ENCODE measurements at places on chromosomes 4 and X. TPM values are rescaled to one million over a fixed set of nuclear protein-coding genes. Genes with fewer than 3 reads are reported as not detected.

The SLC25A31 gene
- not detected for total RNA-seq

The SSR4 gene
- 86.6 TPM for total RNA-seq

The LIMCH1 gene
- total RNA-seq: 182 TPM

The UCHL1 gene
- total RNA-seq: 53.7 TPM

The CTAG1B gene
- not detected for total RNA-seq

The VCX3A gene
- not detected for total RNA-seq

The KCTD8 gene
- total RNA-seq: 1.4 TPM

The ARHGEF38 gene
- total RNA-seq: not detected

The FREM3 gene
- not detected for total RNA-seq

The KLHL2 gene
- total RNA-seq: 3.6 TPM

The TLR6 gene
- total RNA-seq: 1.2 TPM

The MAGEC1 gene
- total RNA-seq: not detected

The MXRA5 gene
- 2.1 TPM for total RNA-seq

GRCh38 chr4:3361406-3361805, 68.6 kb downstream of the RGS12 start:
- DNase-seq: no peak

GRCh38 chrX:122187069-122187713, 996.9 kb upstream of the GRIA3 start:
- DNase-seq: no peak

- DNase-seq: no peak
Measured at GRCh38 chr4:89404530-89404929, 96.9 kb upstream of the GPRIN3 start.

DNA sequence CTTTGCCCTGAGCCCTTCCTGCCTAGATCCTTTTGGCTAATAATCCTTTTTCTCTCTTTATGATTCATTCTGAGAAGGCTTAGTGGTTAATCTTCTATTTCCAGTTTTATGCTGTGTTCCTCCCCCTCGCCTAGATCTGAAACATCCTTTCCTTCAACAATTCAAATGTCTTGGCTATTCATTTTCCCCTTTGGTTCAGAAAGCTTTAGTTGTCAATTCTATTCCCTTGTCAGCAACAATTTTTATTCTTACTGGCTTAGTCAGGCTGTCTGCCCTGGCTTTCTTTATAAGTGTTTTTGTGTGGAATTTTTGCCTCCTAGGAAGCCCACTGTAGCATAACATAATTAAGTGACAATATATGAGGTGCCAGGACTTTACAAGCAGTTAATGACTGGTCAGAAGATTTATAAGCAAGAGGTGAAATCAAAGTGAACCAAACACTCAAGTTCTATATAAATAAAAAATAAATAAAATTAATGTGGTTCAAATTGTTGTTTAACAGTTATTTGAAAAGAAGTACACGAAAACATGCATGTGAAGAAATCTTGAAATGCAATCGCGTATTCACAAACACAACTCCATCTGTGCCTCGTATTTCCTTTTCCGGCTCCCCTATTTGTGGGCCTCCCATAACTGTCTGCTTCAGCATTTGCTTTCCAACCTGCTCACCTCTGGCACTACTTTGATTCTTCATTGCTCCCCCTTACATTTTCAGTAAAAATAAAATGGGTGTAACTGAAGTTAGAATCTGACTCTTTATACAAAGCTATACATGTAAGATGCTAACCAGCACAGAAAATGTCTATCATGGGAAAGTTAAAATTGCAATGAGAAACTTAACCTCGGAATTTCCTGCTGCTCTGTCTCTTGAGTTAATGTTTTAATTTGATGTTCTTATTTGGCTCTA, 235.4 kb downstream of the SPRY1 start:
- DNase-seq: no peak

GRCh38 chr4:114417214-114417613, 181.4 kb upstream of the UGT8 start:
- no peak for DNase-seq

- no peak for DNase-seq
Measured at GRCh38 chr4:174707051-174707676, 121.9 kb downstream of the GLRA3 start.

GRCh38 chrX:155188786-155189185, 27.5 kb upstream of the VBP1 start:
- no peak for DNase-seq

DNA sequence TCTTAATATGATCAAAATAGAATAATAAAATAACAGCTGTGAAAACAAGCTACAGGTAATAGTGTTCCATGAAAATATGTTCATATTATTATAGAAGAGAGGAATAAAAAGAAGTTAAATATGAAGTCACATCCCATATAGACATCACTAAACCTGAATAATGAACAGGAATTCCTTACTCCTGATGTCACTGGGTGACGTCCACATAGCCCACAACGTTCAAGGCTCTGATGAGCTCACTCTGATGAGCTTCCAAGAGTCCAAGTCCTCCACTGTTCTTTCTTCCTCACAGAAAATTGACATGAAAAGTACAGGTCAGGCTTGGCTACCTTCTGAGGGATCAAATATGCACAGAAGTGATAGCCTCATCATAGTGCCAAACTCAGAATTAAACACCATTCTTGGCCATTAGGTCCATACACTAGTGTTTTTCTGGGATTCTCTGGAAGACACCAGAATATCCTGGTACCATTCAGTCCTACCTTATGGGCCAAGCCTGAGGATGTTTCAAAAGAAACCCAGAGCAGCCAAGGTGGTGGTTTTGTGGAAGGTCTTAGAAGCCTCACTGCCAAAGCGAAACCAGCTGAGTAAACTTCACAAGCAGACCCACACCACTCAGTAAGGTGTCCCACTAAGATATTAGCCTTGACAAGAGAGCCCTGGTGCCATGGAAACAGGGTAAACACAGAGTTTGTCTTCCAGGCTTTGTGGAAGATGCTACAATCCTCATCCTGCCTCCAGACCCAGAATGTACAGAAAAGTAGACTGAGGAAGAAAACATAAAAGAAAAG, 138.4 kb upstream of the HHIP start:
- no peak for DNase-seq

- DNase-seq: no peak
Measured at GRCh38 chr4:134888156-134888555, 686.6 kb upstream of the PABPC4L start.

GRCh38 chrX:10518073-10518472, 102.3 kb downstream of the MID1 start:
- DNase-seq: no peak

- no peak for DNase-seq
Measured at GRCh38 chr4:34628471-34628870, 1615.8 kb downstream of the ARAP2 start.

GRCh38 chr4:89617317-89617716, 219.6 kb downstream of the SNCA start:
- DNase-seq: no peak

- DNase-seq: no peak
Measured at GRCh38 chr4:94216394-94216793, 8.7 kb downstream of the SMARCAD1 start.

- no peak for DNase-seq
Measured at GRCh38 chr4:142291299-142292050, 554.6 kb downstream of the INPP4B start.

DNA sequence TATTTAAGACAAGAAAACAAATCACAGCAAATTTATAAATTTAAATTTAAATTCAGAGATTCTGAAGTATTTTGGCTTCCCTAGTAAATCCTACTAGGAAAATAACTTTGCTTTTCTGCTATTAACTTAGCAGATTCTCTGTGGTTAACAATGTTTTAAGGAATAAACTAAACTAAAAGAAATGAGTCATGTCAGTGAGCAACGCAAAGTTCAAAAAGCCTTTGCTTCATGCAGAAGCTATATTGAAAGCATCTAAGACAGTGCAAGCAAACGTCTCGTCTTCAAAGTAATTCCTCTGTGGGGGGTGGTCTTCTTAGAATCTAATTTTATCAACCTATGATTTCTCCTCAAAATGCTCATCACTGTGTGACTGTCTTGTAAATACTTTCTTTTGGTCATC, 30.1 kb downstream of the GABRB1 start:
- no peak for DNase-seq

GRCh38 chr4:76306882-76307659, 538 bp downstream of the STBD1 start:
- DNase-seq: peak; percentile 71

- DNase-seq: no peak
Measured at GRCh38 chrX:78800694-78801093, 53.2 kb downstream of the LPAR4 start.

- DNase-seq: no peak
Measured at GRCh38 chrX:120740072-120740471, 110.2 kb upstream of the C1GALT1C1 start.

DNA sequence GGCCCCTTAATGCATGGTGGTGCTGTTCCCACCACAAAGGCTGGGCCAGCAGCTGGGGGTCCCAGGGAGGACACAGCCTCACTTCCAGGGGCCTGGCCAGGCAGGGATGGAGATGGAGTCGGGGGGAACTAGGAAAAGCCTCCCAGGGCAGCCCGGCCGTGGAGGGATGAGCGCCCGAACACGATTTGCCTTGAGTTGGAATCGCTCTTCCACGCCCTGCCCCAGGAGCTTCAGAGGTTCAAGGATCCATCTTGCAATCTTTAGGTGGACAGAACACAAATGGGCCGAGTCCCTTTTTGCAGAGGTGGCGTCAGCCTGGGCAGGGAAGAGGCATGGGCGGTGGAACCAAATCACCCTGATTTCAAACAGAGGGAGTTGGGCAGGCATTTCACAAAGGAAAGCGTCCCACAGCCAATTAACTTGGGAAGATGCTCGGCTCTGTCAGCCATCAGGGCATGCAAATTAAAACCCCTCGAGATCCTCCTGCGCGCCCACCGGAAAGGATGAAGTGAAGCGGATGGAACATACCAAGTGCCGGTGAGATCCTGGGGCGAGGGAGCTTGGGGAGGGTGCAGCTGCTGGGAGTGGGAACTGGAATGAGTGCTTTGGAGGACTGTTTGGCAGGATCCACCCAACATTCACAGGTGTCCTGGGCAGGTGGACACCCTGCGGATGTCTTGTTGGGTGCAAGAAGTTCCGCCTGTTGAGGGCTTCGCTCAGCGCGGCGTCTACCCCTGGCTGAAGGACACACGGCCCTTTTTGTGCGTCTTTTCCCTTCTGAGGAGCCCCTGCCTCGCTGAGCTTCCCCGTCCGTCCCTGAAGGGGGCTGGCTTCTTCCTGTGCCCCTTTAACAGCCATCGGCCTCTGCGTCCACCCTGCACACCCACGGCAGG, 75.7 kb downstream of the HTRA3 start:
- DNase-seq: no peak

- DNase-seq: no peak
Measured at GRCh38 chrX:55777596-55777995, 60.0 kb downstream of the RRAGB start.

GRCh38 chrX:1385253-1386223, 6.4 kb downstream of the SLC25A6 start:
- peak; percentile 49 for DNase-seq

DNA sequence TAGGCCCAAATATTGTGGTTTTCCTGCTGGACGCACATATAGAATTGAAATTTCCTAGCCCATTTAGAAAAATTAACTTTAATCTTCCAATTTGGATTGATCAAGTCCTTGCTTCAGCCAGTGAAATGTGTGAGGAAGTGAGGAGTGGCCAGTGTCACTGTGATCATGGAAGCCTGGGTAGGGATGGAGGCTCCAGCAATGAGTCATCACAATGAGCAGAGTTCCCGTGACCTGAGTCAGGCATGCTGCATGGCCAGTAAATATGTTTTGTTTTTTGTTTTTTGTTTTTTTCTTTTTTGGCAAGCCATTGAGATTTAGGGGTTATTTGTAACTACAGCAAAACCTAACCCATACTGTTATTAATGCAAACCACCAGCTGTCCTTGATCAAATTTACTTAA, 52.1 kb downstream of the IDS start:
- DNase-seq: no peak

DNA sequence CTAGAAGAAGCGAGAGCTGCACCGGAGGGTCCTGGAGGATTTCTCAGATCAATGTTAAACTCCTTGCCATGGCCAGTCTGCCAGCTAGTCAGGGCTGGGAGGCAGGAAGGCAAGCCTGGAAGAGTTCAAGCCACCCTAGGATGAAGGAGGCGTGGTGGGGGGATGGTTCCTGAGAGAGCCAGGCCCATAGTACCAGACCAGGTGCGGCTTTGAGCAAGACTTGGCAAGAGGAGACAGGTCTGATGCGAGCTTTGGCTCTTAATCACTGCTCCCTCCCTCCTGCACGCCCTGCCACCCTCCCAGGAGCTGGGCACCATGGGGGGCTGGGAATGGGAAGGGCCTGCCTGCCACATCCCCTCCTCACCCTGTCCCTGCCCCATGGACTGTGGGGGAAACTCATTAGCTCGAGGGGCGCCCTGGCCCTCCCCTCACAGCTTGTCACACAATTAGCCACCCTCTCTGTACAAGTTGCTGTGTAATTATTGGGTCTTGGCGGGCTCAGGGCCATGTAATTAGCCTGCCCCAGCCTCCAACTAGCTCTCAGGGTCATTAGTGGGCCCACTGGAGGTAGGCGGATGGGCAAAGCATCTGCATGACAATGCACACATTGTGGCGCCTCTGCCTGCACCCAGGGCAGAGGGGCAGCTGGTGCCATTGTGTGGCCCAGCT, 50.3 kb downstream of the EFNB1 start:
- no peak for DNase-seq

DNA sequence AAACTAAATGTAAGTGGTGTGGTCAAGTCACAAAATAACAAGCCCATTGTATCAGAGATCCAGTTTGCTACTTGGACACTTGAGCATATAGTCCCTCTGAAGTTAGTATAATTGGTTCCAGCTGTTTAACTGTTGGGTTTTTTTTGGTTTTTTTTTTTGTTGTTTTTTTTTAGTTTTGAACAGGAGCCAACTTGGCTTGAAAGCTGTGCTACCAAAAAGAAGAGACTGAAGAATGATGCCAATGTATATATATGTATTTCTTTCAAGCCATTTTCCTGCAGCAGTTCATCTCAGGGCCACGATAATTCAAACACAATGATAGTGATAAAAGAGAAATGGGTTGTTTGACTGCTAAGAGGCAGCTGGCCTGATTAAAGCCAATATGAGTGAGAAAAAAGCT, 138.3 kb downstream of the PCDH18 start:
- DNase-seq: no peak

GRCh38 chr4:75781305-75781704, 56.9 kb downstream of the USO1 start:
- no peak for DNase-seq

- DNase-seq: no peak
Measured at GRCh38 chr4:182628544-182628943, 288.6 kb downstream of the DCTD start.

DNA sequence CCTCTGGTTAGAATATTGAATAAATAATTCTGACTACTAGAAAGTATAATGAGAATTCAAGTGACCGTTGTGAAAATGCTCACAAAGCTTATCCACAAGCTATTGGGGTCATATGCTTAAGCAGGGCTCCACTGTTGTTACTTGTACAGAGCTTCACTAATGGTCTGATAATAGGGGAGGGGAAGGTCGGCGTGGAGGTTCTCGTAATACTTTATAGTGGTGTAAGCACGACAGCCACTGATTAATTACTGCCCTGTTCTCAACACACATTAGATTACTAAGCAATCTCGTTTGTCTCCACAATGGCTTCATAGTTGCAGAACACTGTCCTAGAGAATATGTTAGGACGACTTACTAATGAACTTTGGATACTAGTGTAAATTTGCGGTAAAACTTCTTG, 11.6 kb downstream of the UNC5C start:
- no peak for DNase-seq
